ENCODE measurements at places on chromosomes 12 and 14. TPM values are rescaled to one million over a fixed set of nuclear protein-coding genes. Genes with fewer than 3 reads are reported as not detected.

The TMEM132D gene
- 2.6 TPM for total RNA-seq

The PAX9 gene
- 2.9 TPM for total RNA-seq

The LMO3 gene
- 104 TPM for total RNA-seq

The NFATC4 gene
- 40.0 TPM for total RNA-seq

DNA sequence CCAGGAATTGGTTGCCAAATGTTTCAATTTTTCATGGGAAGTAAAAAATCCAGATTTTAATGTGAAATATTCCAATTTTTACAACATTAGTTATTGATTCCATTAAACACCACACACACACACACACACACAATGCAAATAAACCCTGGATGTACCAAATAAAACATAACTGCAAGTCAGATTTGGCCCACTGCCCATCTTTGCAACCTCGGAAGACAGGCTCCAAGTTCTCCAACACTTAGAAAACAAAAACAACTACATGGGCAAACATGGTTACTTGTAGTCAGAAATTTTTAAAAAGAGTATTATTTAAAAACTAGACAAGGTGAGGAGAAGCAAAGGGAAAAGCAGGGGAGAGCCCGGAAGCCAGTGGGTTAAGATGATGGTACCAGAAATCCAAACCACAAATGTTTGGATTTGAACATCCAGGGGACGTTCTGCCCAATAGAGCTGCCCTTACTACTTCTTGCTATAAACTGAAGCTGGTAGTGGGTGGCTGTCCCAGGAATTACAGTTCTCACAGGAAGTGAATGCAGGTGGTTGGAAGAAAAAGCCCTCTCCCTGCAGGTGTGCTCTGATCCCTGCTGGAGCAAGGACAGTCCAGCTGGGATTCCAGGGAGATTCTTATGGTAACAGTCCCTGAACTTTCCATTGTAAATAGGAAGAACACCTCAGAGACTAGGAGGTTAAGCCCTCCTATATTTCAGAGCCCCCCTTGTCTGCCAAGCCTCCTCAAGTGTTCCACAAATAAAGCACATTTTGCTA, 111.7 kb downstream of the SLC25A21 start:
- no peak for DNase-seq

GRCh38 chr12:22656831-22657230, 31.9 kb downstream of the ETNK1 start:
- DNase-seq: peak; percentile 37

DNA sequence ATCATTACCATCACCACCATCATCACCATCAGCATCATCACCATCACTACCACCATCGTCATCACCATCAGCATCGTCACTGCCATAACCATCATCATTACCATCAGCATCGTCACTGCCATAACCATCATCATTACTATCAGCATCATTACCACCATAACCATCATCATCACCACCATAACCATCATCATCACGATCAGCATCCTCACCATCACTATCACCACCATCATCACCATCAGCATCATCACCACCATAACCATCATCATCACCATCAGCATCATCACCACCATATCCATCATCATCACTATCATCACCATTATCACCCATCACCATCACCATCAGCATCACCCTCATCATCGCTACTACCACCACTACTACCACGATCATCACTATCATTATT, 493.9 kb upstream of the TBX3 start:
- DNase-seq: no peak

- no peak for DNase-seq
Observed at GRCh38 chr12:29428633-29429032, 47.7 kb upstream of the ERGIC2 start.

DNA sequence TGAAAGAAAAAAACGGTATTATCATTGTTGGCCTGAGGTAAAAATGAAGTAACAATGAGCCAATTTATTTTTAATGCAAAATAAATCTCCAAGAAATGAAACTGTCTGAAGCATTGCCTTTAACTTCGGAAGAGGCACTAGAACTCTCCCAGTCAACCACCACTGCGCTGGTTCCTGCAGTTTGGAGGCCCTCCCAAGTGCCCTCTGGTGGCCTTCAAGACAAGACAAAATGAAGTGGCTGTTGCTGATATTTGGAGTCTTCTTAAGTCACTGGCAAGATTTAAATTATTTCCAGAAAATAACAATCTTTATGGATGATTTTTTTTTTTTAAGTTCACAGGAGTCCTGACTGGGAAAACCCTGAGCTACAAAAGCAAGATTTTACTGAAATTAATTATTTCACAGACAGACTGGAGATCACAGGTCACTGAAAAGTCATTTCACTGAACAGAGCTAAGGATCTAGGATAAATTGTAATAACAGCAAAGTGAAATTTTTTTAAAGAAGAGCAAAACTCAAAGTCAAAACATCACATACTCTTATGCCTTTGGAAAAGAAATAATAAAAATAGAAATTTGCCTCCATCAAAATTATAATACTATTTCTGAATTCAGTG, 58.2 kb downstream of the DICER1 start:
- peak; percentile 88 for DNase-seq

- DNase-seq: no peak
Observed at GRCh38 chr12:57103856-57104255, 7.3 kb downstream of the STAT6 start.

All from umbilical cord (tissue), 2 donors.